ENCODE measurements at places on chromosomes 3 and 15.

GRCh38 chr3:66144568-66145407, 76.0 kb upstream of the SLC25A26 start:
- no peak for DNase-seq

- DNase-seq = no peak
These were observed 219.7 kb downstream of the WNT5A start for GRCh38 chr3:55267206-55267930.

DNA sequence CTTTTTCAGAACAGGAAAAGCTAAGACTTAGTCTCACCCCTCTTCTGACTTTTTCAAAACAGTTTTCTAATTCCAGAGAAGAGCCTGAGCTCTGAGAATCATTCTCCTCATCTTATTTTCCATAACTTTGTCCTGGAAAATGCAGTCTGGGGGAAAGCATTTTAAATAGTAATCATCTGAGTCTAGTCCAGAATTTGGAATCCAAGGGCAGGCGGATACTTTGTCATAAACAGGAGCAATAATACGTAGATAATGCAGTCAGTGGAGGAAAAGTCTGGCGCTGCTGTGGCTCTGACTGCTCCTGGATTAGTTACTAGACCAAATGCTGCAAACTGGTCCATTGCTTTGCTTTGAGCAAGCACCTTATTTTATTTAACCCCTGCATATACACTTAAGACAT, 285.0 kb downstream of the THSD4 start:
- DNase-seq = no peak

- DNase-seq = no peak
These were observed 5.6 kb upstream of the ZBTB47 start for GRCh38 chr3:42647821-42648459.

DNA sequence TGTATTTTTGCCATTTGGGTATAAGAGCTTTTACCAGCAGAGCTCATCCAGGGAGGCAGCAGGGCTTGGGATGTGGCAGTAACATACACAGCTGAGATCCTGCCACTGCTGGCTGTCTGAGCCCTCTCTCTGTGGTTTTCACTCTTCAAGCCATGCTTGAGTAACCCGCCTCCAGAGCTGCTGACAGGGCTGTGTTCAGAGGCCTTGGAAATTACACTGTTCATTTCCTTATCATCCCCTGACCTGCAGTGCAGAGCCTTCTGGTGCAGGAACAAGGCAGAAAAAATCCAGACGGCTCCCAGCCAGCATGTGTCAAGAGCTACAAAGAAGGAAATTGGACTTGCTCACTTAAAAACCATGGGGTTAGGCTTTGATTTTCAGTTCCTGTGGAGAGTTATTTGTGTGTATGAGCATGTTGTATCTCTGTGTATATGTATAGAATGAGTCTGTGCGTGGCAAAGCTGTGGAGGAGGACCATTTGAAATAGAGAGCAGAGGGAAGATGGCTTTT, 47.0 kb downstream of the ZNF609 start:
- DNase-seq = no peak

DNA sequence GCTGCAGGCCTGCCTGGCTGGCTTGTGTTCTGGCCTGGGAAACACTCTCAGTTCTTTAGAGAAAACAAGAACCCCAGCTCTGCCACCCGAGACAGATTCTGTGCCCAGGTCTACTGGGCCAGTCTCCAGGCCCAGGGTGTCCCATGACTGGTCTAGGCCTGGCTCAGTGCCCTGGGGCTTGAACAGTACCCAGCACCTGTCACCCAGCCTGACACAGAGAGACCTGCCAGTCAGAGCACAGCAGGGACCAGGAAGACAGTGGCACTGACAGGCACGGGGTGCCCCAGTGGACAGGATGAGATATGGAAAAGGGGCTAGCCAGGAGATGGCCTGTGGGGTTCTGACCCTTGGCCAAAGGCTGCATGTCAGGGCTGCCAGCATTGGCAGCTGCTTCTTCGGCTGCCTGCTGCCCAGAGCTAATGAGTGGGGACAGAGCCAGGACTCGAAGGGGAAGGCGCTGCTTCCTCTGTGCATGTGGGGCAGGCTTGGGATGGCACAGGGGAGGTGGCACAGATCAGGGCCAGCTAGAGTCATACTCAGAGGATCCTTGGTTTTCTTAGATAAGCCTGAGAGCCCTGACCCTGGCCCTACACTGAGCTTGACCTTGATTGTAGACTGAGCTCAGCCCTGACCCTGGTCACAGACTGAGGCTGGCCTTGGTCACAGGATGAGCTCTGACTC, 15.1 kb downstream of the CCDC33 start:
- DNase-seq = no peak

GRCh38 chr15:43275740-43276562, 9.2 kb upstream of the TGM5 start:
- DNase-seq = no peak

DNA sequence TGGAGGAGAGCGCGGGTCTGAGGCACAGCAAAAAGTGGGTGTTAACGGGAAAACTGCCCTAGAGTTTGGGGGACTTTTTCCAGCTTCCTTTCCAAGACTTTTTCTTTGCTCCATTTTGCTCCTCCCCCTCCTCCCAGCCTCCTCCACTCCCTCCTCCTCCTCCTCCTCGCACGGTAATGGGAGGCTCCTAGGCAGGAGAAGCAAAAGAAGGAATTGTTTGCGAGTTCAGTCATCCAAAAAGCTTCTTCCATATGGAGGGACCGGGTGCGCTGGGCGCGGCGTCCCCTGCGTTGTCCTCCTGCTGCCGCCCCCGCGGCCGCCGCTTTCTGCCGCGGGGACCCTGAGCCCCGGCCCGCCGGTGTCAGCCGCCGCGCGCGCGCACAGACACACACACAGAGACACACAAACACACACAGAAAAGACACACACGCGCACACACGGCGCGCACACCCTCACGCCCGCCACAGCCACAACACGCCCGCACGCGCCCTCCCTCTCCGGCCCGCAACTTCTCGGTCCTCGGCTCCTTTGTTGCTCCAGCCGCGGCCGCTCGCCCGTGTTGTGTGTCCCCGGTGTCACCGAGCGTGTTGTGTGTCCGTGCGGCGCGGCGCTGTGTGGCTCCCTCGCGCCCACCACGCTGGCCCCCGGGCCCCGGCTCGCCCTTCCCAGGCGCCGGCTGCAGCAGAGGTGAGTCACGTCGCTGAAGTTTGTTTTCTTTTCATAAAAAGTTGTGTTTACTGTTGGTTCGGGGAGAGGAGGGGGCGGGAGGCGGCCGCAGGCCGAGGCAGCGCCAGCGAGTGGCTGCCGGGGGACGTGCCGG, at the start of gene BOC:
TSS of gene BOC (plus strand) at position 228 of the 820 bp plus-strand sequence. CDS start 38,246 bp downstream, outside the sequence.
- DNase-seq = no peak

DNA sequence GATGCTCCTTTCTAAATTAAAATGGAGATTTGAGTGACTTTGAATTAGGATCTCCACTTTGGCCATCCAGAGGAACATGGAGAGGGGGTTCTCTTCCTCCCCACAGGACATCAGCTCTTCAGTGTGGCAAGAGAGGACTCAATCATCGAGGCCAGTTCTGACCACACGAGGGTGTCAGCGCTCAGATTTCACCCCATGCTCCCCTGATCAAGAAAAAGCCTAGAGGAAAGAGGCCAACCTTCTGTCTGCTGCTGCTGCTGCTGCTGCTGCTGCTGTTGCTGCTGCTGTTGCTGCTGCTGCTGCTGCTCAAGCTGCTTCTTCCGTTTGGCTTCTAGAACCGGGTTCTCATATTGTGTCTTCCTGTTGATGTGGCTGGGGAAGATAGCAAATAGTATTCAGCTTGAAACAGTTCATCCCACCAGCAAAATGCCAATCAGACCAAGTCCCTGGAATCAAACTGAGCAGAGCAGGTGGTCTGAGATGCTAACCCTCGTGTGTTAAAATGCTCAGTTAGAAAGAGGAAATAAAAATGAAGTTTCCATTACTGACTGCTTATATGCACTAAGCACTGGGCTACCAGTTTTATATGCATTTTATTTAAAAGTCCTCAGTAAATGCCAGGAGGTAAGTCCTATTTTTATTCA, 599.0 kb downstream of the MAGI1 start:
- DNase-seq = no peak

- no peak for DNase-seq
These were observed 16.5 kb upstream of the CFAP161 start for GRCh38 chr15:81117581-81117980.

GRCh38 chr3:134274571-134274970, 23.9 kb upstream of the RYK start:
- no peak for DNase-seq

- no peak for DNase-seq
These were observed 9.6 kb upstream of the TAGLN3 start for GRCh38 chr3:111989061-111989678.

DNA sequence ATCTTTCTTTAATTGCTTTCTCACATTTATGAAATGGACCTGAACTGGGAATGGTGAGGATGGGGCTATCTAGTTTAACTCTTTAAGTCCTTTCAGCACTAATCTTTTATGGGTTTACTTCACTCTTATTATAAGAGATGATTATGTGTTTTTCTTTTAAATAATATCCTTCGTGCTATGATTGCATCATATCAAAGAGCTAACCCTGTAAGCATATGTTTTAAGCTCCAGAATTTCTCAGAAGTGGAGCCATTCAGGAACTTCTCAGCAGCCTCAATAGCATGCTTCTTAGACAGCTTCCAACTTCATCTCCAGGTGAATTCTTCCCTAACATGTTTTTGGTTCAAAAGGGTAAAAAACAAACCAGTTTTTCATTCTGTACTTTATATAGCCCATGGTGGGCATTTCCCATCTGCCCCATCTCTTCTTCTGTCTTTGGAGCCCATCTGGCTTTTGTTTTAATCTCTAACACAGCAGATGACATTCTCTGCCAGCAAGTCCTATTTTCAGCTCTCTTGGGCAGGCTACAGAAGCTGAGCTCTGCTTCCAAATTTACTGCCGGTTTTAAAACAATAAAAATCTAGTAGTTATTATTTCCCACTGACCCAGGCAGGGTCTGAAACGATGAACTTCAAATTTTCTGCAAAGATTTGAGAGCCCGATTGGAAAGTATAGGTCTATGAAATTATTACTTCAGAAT, 26.8 kb upstream of the IL1RAP start:
- DNase-seq = no peak

DNA sequence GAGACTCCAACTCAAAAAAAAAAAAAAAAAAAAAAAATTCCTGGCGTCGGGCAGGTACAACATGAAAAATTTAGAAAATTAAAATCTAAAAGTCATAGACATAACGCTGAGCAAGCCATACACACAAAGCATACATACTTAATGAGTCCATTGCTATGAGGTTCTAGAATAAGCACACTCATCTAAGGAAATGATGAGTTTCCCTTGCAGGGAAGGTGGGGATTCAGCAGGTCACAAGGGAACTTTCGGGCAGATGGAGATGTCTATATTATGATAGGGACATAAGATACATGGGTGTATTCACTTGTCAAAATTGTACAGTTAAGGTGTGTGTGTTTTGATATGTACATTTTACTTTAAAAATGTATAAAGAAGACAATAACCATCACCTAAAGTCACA, 120.2 kb upstream of the LIPC start:
- DNase-seq = no peak

DNA sequence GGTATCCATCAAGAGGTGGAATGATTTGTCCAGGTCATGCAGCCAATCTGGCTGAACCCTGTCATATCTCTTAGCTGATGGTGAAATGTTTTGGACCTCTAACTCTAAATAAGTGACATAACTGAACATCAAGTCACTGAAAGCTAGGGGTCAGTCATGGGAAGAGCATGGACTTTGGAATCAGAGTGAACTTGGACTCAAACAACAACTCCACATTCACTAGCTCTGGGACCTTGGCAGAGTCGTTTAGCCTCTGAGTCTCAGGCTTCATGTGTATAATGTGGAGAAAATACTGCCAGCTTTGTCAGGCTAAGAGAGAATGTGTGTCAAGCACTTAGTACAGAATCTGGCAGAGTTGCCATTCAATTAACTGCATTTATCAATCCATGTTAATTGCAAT, 557.8 kb upstream of the CFAP20DC start:
- DNase-seq = no peak

- no peak for DNase-seq
These were observed 1318.2 kb downstream of the ZPLD1 start for GRCh38 chr3:103752986-103753385.

- no peak for DNase-seq
These were observed 15.0 kb upstream of the LTF start for GRCh38 chr3:46479696-46480095.

GRCh38 chr15:54547491-54547890, 569.2 kb downstream of the UNC13C start:
- DNase-seq = no peak

DNA sequence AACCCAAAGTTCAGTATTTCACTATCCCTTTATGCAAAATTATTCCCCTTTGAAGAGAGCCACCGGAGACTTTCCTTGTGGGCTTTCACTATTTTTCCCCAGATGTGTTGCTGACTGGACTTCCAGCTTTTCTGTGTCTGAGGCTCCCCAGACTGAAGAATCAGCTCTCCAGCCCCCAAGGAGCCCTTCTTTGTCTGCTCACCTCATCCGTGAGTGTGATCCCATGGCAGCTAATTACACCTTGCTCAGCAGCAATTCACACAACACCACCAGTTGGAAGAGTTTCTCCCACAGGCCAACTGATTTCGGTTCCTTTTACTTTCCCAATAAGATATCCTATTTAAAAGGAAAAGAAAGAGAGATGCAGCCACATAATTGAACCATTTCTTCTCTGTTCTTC, 249.5 kb upstream of the TRIM42 start:
- no peak for DNase-seq

GRCh38 chr15:71364117-71364584, 248.9 kb downstream of the THSD4 start:
- DNase-seq = no peak

- DNase-seq = no peak
These were observed 332.9 kb upstream of the TGFBR2 start for GRCh38 chr3:30273304-30274072.

DNA sequence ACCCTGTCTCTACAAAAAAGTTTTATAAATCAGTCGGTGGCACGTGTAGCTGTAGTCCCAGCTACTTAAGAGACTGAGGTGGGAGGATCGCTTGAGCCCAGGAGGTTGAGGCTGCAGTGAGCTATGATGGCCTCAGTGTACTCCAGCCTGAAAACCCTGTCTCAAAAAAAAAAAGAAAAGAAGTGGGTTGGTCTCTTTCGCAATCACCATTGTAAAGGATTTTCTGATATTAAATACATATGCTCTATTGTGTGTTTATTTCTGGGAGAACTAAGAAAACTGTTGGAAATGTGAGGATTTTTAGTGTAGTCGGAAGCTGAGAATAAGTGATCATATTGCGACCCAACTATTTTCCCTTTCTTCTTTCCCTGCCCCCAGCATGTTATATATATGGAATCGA, 7.5 kb downstream of the ZNF710 start:
- no peak for DNase-seq
